Tongue (tissue), 3 donors: ENCODE measurements at places on chromosomes 3 and 15. TPM values are rescaled to one million over a fixed set of nuclear protein-coding genes. Genes with fewer than 3 reads are reported as not detected.

The PAK6 gene
- total RNA-seq = 2.5 TPM

GRCh38 chr3:61110576-61110975, 140.7 kb downstream of the FHIT start:
- no peak for DNase-seq

DNA sequence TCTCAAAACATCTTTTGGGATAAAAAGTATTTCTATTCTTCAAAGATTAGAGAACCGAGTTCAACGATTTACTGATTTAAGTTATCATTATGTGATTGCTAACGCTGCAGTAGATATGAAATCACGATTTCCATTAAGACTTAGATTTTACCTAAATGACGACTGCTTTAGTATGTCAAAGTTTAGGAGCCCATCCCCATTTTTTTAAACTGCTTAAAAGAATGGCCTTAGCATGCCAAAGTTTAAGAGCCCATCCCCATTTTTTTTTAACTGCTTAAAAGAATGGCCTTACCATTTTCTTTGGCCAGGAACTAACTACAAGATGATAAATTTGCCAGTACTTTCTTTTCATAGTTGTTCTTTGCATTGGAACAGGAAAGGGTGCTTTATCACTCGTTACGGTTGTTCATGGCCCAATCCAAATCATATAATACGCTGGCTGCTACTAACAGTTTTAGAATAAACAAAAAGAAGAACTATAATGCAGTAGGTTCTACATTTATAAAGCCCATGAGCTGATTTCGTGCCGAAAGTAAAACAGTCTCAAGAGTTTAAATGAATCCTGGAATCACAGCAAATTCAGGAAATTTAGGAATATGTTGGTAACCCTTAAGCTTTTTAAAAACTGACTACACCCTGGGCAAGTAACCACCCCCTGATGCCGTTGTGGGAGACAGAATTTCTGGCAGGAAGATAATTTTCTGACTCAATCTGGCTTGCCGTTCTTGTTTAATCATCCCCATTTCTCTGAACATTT, 869 bp upstream of the TSC22D2 start:
- no peak for DNase-seq

GRCh38 chr3:43797794-43798193, 107.1 kb downstream of the ABHD5 start:
- DNase-seq = no peak

GRCh38 chr15:51006336-51006985, 88.2 kb downstream of the TNFAIP8L3 start:
- DNase-seq = no peak

DNA sequence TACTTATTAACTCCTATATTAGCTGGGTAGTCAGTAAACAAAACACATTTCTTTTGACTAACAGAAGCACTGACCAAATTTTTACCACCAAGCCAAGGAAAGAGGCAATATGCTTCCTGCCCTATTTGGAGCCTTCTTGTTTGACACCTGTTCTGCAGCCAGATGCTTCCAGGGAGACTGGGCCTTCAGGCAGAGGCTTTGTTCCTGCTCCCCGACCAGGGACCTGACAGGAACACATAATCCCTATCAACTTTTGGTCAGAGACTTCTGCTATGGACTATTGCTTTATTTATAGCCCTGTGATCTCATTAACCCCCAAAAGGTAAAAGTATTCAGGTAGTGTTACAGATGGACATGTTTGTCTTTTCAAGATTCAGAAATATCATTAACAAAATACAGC, 541.3 kb downstream of the NTRK3 start:
- DNase-seq = no peak

DNA sequence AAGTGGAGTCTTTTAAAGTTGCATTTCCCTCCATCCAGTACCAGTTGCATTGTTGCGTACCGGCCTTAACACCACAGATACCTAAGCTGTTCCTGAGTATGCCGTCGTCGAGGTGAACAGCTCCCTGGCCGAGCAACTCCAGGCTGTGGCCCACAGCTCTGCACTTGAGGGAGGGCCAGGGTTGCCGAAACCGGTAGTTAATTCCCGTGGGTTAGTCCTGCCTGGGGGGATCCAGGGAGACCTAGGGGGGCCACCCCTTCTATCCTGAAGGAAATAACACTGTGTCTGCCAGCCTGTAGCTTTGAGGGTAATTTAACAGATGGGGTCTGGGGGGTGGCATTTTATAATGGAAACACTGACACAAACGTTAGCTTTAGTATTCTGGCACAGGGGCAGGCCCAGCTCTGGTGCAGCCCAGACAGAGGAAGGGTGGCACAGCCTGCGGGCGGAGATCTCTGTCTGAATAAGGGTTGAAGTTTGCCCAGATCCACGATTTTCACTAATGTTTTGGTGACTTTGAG, 60.8 kb downstream of the RGMA start:
- peak; percentile 48 for DNase-seq

The GTPBP8 gene
- total RNA-seq = 38.8 TPM
